ENCODE measurements at places on chromosomes 16 and 17.

- no peak for DNase-seq
Observed at GRCh38 chr17:9009737-9010136, 11.6 kb upstream of the NTN1 start.

DNA sequence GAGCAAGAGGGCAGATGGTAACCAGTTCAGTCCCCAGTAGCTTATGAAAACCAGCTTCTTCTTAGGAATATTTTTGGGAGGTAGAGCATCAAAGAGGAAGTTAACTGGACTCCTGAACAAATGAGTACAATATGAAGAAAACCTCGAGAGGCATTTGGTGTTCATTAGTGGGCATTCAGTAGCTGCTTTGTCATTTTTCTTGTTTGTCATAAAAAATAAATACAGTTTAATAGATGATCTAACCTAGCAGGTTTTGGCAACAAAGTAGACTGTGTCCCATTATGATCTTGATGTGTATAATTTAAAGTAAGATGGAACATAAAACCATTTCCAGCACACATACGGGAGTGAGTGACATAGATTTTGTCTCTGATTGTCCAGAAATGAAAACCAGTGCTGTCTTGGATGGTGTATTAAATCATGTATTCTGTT lies 173.1 kb downstream of the HS3ST3A1 start:
- DNase-seq = no peak

DNA sequence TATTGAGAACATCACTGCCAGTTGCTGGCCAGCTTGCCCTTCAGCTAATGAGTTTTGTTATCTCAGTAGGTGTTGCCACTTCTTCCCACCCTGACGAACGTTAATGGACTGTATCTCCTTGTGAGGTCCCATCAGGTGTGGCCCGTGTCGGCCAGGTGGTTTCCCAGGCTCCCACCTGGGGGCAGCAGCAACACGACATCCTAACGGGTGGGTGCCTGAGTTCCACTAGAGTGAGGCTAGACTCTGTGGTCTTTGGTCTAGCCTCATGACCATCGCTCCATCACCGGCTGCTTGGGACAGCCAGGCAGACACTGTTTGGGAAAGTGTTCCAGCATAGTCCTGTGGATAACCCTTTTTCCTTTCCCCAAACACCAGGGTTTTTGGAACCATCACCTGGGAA lies 45.6 kb upstream of the LCMT1 start:
- no peak for DNase-seq

DNA sequence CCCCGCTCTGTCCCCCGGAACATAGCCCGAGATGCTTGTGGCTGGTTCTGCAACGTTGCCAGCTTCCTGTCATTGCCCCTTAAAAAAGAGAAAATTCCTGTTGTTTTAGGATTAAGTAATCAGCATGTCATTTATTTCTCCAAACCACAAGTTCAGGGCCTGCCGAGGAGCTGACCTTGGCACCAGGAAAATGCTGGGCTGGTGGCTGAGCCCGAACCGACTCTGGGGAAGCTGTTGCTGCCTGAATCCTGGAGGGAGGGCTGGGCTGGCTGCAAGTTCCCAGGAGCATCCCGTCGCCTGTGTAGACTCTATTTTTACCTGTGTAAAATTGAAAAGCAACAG lies 130.9 kb upstream of the FOXF1 start:
- DNase-seq = no peak

DNA sequence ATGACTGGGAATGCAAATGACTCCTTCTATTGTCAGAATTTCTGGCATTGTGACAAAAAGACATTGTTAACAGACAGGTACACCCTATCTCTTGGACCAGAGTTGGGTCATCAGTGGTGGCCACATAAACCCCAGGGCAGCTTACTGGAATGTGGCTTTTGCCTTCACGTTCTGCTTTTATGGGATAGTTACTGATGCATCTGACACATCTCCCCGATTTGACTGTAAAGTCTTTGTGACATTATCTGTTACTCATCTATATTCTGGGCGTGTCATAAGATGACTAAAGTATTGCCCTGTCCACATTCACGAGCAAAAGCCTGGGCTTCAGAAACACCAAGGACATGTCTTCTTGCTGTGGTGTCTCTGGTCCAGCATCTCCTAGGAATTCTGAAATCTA lies 18.7 kb upstream of the AQP8 start:
- DNase-seq = no peak

- no peak for DNase-seq
Observed at GRCh38 chr16:735982-736453, 4.8 kb downstream of the CIAO3 start.

GRCh38 chr17:66493283-66494019 lies 191.0 kb downstream of the PRKCA start:
- no peak for DNase-seq

DNA sequence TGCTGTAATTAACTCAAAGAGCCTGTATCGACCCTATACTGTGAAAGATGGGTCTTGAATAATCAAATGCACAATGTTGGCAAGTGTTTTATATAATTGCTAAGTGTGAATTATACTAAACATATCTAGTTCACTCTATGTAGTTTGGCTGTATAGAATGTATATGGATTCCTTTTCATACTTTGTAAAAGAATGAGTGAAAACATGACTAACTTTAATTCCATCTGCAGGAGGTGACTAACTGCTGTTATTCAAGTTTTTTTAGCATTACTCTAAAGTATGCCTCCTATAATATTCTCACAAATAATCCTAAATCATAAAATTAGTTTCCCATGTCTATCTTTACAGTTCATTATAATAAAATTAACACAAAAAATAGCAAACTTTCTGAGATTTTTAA lies 394.0 kb upstream of the MON1B start:
- DNase-seq = no peak

DNA sequence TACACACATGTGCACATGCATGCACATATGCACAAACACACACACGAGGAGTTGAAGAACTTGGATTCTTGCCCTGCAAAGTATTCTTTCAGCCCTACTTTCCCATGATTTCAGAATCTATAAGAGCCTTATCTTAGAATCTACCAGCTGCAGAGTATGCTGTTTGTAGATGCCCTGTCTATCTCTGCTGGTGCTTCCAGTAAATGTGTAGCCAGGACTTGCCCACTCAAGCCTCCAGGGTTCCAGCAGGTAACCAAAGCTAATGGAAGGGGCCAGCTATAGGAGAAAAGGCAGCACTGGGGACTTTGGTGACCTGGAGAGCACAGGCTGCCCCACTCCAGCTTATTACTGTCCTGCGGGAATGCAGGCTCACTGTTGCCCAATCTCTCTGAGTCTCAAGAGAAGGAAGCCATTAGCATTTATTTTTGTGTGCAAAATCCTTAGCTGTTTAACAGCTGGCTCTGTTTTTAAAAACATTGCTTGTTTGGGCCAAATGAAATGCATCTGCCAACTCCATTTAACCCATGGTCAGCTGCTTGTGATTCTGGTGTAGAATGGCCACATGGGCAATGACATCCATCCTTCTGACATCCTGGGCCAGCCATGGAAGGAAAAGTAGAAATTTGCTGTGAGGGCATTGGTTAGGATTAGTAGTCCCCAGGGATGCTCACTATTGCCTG lies 28.6 kb upstream of the XYLT1 start:
- no peak for DNase-seq

- no peak for DNase-seq
Observed at GRCh38 chr16:67404740-67405226, 11.5 kb upstream of the TPPP3 start.

DNA sequence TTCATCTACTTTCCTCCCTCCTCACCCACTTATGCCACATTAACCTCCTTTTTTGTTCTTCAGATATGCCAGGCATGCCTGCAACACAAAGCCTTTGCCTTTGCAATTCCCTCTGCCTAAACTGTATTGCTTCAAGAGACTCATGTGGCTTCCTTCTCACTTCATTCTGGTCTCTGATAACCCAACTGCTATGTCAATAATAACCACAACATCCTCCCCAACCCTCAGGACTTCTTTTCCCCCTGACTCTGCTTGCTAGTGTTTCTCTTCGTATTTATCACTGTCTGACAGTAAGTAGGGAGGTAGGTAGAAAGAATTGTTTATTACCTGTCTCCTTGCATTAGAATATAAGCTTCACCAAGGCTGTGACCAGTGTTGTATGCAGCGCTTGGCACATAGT lies 22.4 kb downstream of the RBL2 start:
- DNase-seq = peak; percentile 12

- DNase-seq = no peak
Observed at GRCh38 chr16:21060027-21060510, 90.6 kb downstream of the DNAH3 start.

- no peak for DNase-seq
Observed at GRCh38 chr17:17445296-17445924, 31.4 kb upstream of the MED9 start.

- no peak for DNase-seq
Observed at GRCh38 chr16:11088074-11088730, 143.8 kb downstream of the CLEC16A start.

GRCh38 chr17:11889266-11889665 lies 108.0 kb downstream of the ZNF18 start:
- DNase-seq = no peak

- DNase-seq = no peak
Observed at GRCh38 chr17:37239690-37240334, 136.0 kb upstream of the C17orf78 start.

Measured in activated CD8-positive, alpha-beta memory T cell treated with anti-CD3 and anti-CD28 coated beads for 1 hour (primary cell).